Esophagus muscularis mucosa (tissue), 4 donors: ENCODE measurements at places on chromosomes 11 and 22. TPM values are rescaled to one million over a fixed set of nuclear protein-coding genes. Genes with fewer than 3 reads are reported as not detected.

The CRYBA4 gene
- total RNA-seq = not detected

The HIKESHI gene
- 41.9 TPM for total RNA-seq

GRCh38 chr11:106959386-106959785 lies 58.9 kb downstream of the GUCY1A2 start:
- no peak overlapping the region for H3K4me3 ChIP-seq
- DNase-seq = no peak
- peaks cover 5% of the 10 kb centered on the region for H3K27me3 ChIP-seq
- H3K36me3 ChIP-seq = no peaks in the 10 kb centered on the region
- no peak overlapping the region for H3K27ac ChIP-seq

GRCh38 chr11:74319139-74319816 lies 7.8 kb upstream of the P4HA3 start:
- H3K36me3 ChIP-seq = no peaks in the 10 kb centered on the region
- H3K27me3 ChIP-seq = no peaks in the 10 kb centered on the region
- peak overlapping the region; percentile 25 for H3K27ac ChIP-seq
- peaks cover 43% of the 10 kb centered on the region for H3K4me1 ChIP-seq
- no peak for DNase-seq

DNA sequence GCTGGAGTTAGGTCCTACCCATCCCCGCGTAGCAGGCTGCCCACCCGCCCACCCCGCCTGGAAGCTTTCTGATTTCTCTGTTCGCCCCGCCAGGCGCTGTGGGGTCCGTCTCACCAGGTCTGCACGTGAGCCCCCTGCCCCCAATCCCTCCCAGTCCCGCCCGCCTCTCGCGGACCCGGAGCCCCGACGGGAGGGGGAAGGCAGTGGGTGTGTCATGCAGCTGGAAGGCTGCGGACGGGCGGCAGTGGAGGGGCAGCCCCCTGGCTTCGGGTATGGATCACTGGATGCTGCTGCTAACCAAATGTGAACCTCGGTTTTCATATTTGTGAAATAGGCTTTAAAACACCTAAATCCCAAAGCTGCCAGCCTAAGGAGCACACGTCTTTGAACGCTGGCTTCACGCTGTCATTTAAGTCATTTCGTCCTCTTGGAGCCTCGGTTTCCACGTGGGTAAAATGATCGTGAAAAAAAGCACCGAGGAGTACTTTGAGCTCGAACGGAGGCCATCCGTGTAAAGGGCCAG lies 568 bp upstream of the BIK start:
- DNase-seq = no peak
- H3K4me3 ChIP-seq = peak overlapping the region; percentile 57
- no peaks in the 10 kb centered on the region for H3K27me3 ChIP-seq
- peaks cover 16% of the 10 kb centered on the region for H3K4me1 ChIP-seq
- no peaks in the 10 kb centered on the region for H3K36me3 ChIP-seq

GRCh38 chr11:103889679-103890078 lies 146.8 kb upstream of the DDI1 start:
- H3K36me3 ChIP-seq = no peaks in the 10 kb centered on the region
- no peak overlapping the region for H3K27ac ChIP-seq
- no peaks in the 10 kb centered on the region for H3K4me1 ChIP-seq
- no peaks in the 10 kb centered on the region for H3K27me3 ChIP-seq
